ENCODE measurements at places on chromosomes 2 and 18.
A peak's percentile ranks its signal among the peaks of the same experiment; 100 is the strongest.

DNA sequence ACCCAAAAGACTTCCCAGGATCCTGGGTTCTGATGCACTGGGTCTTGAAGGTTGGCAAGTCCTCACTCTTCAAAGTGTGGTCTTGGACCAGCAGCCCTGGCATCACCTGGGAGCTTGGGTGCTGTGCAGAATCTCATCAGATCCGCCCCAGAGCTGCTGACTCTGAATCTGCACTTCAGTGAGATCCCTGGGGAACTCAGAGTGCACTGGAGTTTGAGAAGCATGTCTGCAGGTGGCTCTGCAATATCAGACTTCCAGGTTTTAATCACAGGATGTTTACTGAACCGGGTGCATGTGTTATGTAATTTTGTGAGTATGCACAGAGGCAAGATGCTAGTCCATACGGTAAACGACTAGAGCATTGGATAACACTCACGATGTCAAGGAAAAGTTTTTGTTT, 58.0 kb upstream of the BOD1L2 start:
- no peak for DNase-seq

DNA sequence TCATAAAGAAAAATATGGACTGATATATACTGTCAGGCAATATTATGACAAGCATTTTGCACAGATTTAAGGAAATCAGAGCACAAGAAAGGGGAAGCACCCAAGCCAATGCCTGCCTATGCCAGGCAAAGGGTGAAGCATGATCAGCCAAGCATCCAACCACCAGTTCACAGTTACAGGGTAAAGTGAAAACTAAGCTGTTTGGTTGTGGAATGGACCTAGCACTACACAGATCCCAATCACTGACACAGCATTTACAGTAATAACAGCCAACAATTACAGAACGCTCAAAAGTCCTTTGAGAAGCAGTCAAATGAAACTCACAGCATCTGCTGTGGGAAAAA, 90.3 kb downstream of the SP3 start:
- DNase-seq, result no peak

DNA sequence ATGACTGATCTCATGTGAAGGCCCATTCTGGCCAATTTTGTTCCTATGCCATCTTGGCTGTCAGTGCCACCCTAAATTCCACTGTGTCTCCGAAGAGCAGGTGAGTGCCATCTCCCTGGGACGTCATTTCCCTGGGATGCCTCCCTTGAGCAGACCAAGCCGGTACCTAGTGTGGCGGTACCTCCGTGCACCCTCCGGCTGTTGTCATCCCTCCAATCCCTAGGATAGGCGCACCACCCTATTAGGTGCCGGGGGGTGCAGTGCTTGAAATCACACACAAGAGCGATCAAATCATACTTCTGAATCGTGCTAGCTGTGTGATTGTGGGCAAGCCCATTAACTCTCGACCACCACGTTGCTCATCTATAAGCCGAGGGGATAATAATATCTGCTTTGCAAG, 81.8 kb upstream of the GLI2 start:
- DNase-seq, result no peak

DNA sequence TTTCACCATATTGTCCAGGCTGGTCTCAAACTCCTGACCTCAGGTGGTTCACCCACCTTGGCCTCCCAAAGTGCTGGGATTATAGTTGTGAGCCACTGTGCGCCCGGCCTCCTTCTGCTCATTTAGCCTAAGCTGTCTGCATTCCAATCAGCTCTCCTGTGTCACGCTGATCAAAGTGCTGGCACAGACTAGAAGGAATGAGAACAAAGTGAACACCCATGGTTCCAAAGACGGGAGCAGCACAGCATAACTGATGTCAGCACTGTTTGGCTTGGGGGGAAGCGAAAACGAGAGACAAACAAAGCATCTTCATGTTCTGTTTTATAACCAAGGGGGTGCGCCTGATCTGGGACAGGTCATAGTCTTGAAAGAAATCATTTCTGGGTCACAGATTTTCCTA, 43.3 kb downstream of the DIPK1C start:
- DNase-seq, result no peak

DNA sequence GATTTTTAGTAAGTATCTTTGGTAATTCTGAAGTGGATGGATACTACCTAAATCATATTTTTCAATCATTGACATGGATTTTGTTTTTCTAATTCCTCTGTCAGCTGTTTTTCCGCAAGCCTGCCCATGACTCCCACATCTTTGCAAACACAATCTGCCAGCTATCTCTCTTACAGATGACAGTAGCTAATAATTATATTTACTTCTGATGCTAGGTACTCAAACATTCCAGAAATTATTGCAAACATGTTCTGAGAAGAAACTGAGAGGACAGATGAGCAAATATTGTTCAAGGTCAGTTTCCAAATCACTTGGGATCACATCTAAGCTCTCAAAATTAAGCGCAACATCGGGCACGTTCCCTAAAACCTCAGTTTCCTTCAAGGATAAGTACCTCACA, 270.0 kb upstream of the CDH19 start:
- no peak for DNase-seq

GRCh38 chr2:60674524-60675165, 81.4 kb upstream of the PAPOLG start:
- DNase-seq, result peak; percentile 87

GRCh38 chr2:70643715-70644114, 90.1 kb upstream of the TGFA start:
- DNase-seq, result no peak

DNA sequence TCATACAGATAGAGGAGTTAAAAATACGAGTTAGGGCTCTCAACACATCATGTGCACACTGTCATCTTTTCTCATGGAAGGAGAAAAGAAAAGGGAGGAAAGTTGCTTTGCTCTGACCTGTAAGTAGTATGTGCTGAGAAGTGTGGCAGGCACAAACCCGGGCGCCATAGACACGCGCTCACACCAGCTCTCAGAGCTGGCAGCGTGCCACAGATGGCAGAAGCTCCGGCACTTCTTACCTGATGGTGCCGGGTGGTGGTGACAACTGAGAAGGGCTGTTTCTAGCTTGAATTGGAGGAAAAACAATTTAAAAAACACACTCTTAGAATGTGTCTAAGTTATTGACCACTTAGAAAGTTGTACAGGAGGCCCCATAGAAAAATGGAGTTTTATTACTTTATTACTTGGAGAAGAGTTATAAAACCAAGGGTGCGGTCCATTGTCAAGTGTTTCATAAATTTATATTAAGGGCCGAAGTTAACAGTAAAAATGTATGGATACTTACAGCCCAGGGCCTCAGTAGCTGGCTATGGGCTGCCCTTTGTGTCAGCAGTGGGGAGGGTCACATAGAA, 92.2 kb downstream of the DPP4 start:
- DNase-seq, result no peak

Measured in femur (tissue), 1 donor.